ENCODE measurements at places on chromosomes 4 and X.

DNA sequence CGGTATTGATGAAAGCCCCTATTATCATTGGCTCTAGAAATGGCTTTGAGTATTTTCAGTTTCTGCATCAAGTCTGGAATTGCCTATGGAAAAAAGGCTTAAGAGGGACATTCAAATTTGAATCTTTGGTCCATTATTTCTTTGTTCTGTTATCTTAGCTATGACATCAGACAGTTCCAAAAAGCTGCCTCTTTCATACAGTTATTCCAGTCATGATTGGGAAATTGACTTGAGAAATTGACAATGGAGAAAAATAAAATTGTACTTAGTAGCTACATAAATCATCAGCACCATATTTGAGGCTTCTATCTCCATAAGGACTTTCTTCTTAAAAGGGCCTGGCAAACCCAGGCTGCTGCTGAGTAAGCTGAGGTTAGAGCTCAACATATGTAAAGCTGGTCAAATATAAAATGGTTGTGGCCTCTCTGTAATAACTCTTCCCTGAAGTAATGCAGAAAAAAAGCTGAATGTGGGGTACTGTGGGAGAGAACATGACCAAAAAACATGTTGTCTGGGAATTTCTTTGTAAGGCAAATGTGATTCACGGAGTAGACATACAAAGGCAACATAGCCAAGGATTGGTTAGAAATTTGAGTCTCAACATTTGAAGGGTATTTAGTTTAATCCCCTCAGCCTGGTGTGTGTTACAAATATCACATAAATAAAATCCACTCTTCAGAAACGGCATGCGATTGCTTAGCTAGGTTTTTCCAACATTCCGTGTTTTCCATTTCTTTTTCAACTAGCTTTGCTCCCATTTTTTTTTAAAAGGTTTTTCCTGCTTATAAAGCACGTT, 100.9 kb downstream of the LNX1 start:
- DNase-seq, result no peak

DNA sequence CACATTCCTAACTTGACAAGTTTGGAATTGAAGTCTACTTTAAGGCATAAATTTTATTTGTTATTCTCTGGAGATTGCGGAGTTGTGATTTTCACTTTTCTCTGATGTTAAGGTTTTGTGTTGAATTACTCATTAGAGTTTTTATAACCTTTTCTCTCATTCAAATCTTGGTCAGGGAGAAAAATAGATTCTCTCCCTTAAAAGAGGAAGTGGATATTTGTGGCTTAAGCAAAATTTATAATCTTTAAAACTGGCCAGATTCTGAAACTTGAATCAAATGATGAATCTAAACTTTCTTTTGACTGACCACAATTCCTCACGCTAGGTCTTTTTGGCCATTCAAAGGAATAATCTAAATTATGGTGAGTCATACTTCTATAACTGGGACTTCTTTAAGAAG, 361.4 kb downstream of the TEX13C start:
- no peak for DNase-seq

- no peak for DNase-seq
These were observed 50.5 kb downstream of the HELT start for GRCh38 chr4:185068837-185069236.

GRCh38 chrX:110216027-110216426, 101.9 kb downstream of the AMMECR1 start:
- DNase-seq, result no peak

DNA sequence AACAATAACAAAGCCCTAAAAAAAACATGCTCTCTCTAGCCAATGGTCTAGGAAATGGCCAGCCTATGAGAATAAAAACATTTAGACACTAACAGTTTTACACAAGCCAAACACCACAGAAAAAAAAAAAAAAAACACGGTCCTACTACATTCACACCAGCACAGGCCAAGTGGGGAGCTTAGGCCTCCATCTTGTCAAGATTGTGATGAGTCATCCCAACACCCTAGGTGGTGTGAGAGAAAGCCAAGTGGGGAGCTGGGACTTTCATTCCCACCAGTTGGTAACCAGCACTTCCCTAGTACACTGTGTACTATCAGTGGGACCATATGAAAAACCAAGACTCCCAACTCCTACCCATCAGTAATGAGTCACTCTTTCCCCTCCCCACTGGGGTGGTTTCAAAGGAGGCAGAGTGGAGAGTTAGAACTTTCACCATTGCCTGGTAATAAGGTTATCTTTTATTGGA, 95.6 kb downstream of the ADAMTS3 start:
- DNase-seq, result no peak

GRCh38 chrX:84218726-84219125, 30.7 kb upstream of the RPS6KA6 start:
- no peak for DNase-seq

DNA sequence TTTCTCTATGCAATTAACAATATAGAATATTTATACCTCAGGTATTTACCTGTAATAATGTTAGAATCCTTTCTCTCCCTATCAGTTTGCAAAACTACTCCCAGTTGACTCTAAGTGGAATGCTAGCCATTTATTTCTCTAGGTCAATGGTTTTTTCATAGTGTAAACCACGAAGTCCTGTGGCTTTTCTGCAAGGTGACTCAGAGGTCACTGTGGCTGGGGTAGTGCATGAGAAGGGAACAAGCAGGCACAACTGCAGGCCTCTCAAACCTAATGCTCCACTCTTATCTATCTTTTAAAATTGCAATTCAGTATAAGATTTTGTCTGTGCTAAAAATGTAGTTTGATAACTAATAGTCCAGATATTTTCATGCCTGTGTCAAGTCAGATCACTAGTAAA, 159.4 kb downstream of the ANTXR2 start:
- no peak for DNase-seq

DNA sequence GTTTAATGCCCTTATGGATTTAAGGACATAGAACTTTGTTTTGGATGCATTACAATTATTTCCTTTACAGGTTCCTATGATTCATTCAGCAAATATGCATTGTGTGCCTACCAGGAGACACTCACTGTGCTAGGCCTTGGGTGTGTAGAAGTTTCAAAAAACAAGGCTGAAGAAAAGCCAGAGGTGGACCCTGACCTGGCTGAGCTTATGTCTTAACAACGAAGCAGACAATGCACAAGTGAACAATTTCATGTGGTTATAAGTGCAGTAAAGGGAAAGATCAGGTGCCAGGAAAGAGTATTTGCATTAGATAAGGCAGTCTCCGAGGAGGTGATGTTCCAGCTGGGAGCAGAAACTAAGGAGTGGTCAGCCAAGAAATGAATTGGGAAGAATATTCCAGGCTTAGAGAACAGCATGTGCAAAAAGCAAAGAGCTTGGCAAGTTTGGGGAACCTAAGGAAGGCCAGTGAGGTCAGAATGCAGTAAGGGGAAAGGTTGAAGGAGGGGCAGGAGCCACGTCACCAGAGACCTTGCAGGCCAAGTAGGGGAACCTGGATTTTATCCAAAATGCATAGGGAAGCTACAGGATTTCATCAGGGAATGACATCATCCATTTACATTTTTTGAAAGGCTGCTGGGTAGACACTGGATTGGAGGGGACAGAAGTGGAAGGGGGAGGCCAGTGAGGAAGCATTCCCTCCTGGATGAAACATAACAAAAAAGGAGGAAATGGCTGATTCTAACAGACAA, 193.6 kb downstream of the SOWAHB start:
- DNase-seq, result no peak

GRCh38 chr4:115944146-115944905, 830.9 kb upstream of the NDST4 start:
- DNase-seq, result no peak

DNA sequence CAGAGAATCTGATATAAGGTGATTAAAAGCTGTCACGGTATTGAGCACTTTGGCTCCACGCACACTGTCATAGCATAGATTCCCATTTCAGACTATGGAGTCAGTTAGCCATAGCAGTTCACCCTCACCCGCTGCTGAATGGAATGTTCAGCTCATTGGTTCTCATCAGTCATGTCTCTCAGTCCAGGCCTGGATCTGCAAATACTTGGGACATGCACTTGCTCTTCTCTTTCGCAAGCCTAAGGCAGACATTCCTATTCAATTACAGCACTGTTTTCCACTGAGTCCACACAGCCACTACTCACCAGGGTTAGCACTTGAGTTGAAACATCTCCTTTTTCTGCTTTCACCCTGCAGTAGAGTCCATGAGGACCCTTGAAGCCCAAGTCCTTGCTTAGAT, 30.6 kb upstream of the SCML1 start:
- no peak for DNase-seq

DNA sequence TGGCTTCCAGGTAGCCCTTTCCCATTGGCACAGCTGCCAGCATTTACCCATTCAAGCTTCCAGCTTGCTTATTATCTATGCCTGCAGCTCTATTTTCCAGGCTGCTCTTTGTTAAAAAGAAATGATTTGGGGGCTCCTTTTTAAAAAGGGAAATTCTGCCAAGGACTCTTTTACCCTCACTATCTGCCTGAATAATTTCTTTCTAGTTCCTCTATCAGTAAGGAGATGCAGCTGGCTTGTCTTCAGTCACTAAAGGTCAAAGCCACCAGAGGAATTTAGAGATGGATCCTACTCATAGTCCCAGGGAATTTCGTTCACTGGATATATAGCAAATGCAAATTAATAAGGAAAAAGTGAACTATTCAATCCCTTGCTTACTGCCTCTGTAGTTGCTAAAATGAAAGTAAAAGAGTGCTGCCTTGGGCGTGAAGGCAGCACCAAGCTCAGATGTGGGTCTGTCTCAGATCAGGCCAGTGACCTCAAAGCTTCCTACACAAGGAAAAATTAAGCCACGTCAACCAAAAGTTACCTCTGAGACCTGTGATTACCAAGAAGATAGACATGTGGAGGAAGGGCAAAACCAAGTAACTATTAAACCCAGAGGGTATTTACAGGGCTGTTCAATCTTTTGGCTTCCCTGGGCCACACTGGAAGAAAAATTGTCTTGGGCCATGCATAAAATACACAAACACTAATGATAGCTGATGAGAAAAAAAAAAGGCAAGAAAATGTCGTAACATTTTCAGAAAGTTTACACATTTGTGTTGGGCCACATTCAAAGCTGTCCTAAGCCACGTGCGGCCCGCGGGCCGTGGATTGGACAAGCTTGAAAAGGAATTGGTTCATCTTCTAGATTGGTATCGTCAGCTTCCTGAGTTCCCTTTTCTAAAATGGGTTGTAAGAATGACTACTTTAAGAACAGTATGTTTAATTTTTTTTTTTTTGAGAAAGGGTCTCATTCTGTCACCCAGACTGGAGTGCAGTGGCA, 5.3 kb downstream of the ARSF start:
- DNase-seq, result no peak

DNA sequence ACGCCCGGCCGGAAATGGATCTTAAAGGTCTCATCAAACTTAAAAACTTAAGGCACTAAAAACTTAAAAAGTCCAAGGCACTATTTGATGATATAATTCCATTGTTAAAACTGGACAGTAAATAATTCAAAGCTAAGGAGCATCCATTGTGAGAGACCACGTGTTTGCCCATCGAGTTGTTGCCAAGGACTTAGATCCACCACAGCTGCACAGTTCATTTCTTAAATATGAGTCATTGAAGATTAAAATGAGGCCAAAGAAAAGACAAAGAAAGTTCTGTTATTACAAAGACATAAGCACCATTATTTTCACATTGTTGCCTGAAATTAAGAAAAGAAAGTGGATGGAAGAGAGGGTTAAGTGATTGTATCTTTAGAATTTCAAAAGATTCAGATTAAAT, 411.5 kb upstream of the FTHL17 start:
- DNase-seq, result no peak

DNA sequence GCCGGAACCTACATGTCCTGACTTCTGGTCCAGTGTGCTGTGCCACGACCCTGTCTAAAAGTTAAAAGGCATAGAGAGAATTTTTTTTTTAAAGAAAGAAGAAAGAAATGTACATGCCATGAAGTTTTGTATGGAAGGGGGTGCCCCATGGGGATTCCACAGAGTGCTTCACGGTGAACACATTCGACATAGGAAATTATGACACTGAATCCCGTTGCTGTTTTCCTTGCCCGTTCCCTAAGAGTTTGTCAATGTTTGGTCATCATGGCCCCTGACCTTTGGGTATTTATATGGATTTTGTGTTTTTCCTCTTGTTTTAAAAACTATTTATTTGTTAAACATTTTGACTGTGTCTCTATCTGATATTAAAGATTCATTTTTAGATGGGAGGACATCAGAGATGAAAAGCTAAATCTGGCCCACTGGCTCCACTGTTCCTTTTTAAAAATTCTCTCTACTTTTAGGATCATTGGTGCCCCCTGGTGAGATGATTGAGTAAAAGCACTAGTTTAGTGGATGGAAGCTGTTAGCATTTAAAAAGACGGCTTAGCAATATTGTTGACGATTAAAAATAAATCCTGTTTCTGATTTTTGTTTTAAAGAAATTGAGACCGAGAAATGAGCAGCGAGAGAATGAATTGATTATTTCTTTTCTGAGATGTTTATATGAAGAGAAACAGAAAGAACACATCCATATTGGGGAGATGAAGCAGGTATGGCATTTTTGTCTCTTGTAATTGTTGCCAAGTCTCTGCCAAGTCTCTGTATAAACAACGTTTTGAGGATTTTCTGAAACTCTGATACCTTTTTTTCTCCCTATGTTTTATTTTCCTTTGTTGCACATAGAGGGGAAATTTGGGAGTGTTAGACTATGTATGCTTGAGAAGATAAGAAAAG, 75.0 kb downstream of the PTTG2 start:
- peak; percentile 63 for DNase-seq

DNA sequence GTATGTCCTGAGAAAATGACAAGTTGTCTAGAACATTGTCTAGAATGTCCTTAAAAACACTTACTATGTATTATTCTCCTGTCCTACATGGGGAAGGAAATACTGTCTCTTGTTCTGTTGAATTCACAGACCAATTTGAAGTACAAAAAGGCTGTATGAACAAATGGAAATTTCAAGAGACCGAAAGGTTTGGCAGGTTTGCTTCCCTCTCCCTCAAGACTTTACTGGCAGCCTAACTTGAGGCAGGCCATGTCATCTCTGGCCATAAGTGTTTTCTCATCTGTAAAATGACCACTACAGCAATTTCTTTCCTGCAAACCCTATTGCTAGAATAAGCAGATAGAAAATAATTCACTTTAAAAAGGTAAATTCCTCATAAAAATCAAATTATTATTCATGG, 191.2 kb upstream of the BMP3 start:
- no peak for DNase-seq
